ENCODE measurements at places on chromosomes 1 and 21.

DNA sequence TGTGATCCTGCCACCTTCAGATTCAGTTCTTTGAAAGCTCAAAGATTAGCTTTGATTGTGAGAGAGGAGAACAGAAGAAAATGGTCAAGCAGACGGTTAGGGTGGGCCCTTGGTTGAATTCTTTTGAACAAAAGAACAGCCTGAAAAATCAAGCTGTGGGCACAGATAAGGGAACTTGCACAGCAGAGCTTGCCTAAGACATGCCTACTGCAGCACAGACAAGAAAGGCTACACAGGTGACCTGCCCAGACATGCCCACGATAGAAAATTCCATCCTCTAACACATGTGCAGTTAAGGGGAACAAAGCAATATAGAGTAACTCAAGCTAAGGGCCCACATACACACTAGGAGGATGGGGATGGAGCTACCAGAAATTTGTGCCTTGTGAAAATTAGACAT is 512.5 kb upstream of the LRRC7 start:
- DNase-seq: no peak

DNA sequence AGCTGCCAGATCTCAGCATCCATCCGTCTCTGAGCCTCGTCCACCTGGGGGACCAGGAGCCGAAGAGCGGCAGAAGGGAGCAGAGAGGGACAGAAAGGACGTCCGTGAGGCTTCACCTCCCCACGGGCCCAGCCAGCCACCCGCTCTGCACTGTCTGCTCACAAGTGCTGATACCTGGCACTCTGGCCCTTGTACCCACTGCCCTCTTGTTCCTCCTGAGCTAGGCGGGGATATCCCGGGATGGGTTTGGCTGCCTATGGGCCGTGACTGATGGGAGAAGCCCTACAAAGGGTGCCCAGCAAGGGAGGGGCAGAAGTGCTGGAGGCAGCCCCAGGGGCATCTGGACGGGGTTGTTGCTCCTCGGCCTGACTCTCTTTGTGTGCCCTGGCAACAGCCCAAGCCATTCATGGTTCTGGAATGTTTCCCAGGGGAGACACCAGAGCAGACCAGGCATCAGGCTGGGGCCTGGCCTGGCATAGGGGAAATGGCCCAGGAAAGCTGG is 57.6 kb downstream of the LDLRAD2 start:
- peak; percentile 24 for DNase-seq

DNA sequence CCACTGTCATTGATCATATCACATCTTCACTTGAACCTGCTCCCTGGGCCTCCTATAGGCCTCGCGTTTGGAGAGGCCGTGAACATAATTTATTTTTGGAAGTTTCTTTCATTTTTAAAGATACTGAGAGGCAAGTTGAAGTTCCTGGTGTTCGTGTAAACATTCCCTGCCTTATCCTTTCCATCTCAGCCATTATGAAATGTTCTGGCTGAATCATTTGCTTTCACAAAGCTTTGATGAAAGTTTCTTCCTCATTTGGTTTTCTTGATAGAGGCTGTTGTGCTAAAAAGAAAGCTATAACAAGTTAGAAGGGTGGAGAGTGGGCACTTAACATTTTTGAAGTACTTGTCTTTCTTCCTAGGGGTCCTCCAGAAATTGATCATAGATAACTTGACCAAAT is 15.5 kb downstream of the CAMTA1 start:
- no peak for DNase-seq

DNA sequence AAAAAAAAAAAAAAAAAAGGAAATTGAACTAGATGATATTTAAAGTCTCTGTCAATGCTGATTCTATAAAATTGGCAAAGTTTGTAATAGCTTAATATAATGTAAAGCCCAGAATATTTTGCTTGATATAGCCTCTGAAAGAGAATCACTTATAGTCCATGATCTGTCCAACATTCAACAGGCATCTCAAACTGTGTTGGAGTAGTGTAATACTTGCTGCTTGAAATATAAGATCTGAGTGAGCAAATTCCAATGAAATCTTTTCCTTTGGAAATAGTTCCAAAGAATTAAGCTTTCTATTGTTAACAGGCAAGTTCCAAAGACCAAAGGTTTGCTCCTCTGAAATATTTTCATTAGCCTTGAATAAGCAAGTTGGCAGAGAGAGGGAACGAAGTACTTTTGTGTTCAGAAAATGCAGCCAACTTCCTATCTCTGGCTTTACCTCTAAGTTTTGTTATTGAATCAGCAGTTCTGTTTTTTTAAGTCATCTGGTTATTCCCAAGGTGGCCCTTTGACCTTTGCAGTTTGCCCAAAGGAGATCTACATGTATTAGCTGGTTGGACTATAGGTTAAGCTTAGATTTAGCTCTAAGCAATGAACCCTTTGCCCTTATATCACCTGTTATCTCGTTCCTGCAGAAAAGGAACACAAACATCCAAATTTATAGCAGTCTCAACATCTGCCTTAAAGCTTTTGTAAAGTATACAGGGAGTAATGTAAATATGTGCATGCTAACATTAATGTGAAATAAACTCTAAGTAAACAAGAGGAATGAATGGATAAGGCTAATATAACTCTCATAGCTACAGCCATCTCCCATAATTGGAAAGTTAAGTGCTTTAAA is 24.4 kb upstream of the CEP350 start:
- DNase-seq: no peak

DNA sequence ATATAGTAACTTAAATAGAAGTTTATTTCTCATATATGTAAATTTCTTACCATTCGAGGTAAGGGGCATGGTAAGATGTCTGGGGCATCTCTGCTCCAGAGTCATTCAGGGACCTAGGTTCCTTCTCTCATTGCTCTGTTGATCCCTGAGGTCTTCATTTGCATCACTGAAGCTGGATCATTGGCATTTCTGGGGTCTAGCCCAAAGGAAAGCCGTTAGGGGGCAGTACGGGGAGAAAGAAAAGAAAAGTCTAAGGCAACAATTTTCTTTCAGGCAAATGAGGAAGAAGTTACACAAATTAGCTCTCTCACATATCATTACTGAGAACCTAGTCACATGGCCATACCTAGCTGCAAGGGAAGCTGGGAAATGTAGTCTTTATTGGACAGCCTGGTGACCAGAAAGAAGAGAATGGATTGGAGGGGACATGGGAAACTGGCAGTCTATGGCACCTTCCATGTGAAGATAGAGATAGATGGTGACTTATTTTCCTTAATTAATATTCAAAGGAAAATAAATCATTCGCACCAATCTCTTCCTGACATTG is 10.2 kb upstream of the SUSD4 start:
- no peak for DNase-seq

DNA sequence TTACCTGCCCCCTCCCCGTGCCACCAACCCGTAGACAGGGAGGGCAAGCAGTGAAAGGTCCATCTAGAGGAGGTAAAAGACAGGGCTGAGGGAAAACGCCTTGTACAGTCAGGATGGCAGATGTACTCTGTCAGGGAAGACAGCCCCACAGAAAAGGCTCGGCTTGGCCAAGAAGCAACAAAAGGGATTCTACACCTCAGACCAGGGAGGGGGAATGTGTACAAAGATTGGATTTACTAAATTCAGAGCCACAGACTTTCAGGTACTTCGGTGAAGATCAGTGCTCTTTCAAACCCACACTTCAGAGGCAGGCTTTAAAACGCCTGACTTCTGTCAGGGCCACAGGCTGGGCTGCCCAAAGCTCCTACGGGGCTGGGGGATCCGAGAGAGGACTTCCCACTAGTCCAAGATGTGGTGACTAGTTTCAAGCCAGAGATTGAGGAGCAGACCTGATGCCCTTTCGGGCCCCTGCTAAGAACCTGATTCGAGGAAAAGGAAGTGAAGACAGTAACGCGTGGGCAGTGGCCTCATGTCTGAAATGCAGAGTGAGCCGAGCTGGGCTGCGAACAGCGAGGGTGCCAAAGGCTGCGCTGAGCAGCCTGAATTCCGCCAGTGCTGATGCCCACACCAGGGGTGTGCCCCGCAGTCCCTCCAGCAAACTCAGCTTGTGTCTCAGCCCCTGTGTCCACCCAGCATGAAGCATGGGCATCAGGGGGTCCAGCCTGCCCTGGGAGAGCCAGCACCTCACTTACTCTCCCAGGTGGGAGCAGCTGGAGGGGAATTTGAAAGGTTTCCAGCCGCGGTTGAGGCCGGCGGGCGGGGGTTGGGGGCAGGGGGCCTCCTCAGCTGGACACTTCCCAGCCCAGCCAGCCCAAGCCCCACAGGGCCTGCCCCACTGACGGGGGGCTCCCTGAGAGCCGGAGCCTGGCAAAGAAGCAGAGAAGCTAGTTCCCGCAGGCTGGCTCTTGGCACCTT is 36.2 kb downstream of the KIAA1614 start:
- no peak for DNase-seq

DNA sequence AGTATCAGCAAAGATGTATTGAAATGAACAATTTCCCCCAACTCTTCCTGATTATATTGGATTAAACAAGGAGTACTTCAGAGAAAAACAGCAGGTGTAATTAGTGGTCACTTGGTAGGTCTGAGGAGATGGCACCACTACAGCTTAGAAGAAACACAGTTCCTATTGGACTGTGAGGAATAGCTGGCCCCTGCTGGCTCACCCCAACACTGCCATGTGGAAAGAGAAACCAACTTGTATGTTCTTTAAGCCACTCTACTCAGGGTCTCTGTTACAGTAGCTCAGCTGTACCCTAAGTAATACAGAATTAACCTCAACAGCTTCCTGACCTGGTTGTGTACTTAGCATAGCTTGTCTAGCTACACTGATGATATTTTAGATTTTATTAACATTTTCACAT is 26.5 kb upstream of the MTR start:
- DNase-seq: no peak
